ENCODE measurements at places on chromosomes 7 and 10. TPM values are rescaled to one million over a fixed set of nuclear protein-coding genes. Genes with fewer than 3 reads are reported as not detected.

RGR gene
- not detected for total RNA-seq

AOC1 gene
- total RNA-seq: not detected

DNA sequence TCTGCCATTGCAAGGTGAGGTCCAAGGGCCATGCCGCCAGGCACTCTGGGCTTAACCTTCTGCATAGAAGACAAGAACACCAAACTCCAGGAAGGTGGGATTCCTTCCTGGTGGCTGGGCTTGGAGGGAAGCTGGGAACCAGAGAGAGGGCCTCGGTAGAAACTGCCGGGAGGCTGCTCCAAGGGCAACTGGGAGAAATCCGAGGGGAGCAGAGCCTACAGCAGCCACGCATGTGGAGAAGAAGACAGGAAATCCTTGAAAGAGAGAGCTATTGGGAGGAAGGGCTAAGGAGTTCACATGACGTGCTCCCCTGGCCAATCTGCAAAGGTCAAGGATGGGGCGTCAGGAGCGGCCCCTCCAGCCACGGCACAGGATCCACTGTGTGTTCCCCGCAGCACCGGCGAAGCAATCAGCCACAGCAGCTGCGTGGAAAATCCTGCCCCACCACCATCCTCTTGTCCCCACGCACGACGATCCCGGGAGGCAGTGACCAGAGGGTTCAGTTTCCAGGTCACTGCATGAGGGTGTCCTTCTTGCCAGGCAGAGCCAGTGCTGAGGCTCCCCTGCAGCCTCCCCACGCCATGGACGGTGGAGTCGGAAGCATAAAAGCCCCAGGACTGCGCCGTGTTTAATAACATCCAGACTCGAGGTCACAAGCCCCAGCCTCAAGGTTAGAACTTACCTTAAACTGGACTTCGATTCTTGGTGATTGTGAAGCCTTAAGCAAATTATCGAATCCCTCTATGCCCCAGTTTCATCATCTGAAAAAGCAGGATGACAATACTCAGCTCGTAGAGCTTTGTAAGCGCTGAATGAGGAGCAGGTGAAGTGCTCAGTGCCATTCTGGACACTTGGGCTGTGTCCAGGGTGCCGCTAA lies 8.6 kb upstream of the PPP2R2D start:
- DNase-seq: no peak

CYP26C1 gene
- 0.08 TPM for total RNA-seq

TBRG4 gene
- 79.7 TPM for total RNA-seq

DNA sequence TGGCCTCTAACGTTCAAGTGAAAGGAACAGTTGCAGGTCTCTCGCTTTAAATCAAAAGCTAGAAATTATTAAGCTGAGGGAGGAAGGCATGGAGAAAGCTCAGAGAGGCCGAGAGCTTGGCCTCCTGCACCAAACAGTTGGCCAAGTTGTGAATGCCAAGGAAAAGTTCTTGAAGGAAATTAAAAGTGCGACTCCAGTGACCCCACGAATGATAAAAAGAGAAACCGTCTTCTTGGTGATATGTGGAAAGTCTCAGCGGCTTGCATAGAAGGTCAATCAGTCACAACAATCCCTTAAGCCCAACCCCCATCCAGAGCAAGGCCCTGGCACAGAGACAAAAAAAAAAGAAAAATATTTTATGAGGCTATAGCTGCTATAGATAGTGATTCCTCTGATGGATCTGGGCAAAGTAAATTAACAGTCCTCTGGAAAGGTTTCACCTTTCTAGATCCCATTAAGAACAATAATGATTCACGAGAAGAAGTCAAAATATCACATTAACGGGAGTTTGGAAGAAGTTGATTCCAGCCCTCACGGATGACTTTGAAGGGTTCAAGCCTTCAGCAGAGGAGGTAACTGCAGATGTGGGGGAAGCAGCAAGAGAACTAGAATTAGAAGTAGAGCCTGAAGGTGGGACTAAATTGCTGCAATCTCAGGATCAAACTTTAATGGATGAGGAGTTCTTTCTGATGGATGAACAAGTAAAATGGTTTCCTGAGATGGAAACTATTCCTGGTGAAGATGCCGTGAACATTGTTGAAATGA lies 42.5 kb upstream of the INPP5A start:
- no peak for DNase-seq

MUC3A gene
- total RNA-seq: not detected

GRCh38 chr10:7622969-7623368 lies 43.8 kb downstream of the ITIH5 start:
- no peak for DNase-seq

- DNase-seq: no peak
Measured at GRCh38 chr7:146216396-146217041, 99.9 kb downstream of the CNTNAP2 start.

HOGA1 gene
- total RNA-seq: not detected

MAT1A gene
- total RNA-seq: not detected

ADRB1 gene
- 1.4 TPM for total RNA-seq

DNA sequence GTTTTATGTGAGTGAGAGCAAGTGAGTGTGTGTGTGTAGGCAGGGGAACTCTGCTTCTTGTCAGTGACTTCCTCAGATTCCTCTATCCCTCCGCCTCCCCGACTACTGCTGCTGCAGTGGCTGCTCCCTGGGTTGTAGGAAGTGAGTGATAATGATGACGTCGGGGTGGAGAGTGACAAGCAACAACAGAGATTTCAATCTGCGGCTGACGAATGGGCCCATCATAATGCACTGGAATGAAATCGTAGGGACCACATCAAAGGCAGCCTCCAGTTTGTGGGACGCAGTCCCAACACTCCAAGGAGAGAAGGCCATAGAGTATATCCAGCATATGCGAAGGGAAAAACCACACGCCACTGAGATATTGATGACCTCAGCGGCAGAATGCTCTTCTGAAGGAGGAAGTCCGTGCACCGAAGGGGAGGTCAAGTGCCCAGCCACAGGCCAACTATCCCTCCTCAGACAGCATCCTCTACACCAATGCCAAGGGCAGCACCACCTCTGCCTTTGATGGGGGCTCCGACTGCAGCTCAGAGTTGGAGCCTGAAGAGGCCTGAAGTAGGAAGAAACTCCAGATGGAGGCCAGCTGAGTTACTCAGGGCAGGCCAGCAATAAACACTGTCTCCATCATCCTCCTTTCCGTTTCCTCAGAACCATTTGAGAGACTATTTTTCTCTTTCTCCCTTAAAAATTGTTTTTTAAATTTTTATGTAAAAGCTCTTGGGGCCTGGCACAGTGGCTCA lies 11.3 kb upstream of the STMP1 start:
- DNase-seq: no peak

DNA sequence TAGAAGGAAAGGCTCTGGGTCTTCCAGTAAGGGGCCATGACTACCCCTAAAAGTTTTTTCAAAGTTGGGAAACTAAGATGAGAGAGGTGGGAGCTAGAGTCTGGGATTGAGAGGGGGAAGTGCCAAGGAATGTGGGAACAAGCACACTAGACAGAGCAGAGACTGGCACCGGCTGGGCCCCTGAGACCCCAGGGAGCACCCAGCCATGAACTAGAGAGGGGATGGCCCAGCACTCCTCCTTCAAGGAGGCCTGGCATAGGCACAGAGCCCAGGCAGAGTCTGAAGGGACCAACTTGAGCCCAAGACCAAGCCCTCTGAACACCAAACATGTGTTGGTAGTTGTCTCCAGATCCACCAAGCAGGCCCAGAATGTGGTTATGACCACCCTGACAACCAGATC lies 119.0 kb downstream of the GRID1 start:
- DNase-seq: no peak

GRCh38 chr10:79082631-79083596 lies 14.1 kb downstream of the ZMIZ1 start:
- no peak for DNase-seq

DNA sequence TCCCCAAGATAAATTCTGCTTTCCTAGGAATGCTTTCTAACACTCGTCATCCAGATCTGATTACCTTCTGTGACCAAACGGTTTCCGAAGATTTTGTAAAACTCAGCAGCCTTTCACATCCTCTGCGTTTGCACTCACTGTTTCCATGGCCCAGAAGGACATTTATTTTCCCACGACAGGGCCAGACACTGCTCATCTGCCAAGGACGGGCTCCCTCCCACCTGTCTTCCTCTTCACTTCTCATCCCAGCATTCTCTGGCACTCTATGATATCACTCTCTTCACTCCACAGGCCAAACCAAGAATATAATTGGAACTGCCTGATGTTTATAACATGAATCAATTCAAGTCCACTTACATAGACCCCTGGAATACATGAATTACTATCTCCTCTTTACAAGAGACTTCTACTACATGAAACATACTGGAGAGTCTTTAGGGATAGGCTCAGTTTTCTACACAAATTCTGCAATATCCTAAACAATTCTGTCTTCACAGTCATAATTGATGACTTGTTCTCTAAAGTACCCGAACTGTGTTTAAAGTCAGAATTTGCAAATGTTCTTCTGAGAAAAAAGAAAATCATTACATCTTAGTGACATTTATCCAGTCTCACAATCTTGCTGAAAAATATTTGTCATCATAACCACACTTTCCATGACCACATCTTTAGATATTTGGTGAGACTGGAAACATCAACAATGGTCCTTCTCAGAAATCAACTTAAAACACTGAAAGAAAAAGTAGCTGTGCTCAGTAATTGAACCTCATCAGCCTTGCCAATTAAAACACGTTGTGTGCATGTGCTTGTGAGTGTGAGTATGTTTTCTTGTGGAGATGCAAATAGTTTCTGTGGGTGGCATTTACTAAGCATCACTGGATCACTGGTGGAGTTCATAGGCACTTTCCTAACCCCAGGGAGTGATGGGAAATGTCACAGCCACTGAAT lies 79.5 kb upstream of the PRSS58 start:
- DNase-seq: no peak

DNA sequence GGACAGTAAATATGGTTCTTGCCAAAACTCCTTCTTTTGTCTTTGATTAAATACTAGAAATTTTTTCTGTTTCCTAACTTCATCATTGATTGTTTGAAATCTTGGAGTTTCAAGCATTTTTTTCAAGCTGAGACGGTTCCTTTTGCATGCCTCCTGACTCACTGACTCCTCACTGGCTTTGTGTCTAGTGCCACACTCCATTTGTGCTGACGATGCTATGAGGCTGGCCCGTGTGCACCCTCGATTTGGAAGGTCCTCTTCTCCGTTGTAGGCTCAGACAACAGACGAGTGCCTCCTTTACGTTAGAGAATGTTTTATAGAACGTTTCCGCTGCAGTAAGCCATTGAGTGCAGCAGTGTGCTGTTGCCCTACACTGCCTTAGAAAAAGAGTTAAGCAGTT lies 10.8 kb upstream of the CSGALNACT2 start:
- no peak for DNase-seq

- no peak for DNase-seq
Measured at GRCh38 chr10:124049484-124049883, 43.9 kb downstream of the CHST15 start.

WNT2 gene
- total RNA-seq: not detected

CLRN3 gene
- not detected for total RNA-seq

GRCh38 chr10:60496181-60496580 lies 106.5 kb upstream of the ANK3 start:
- no peak for DNase-seq

GRCh38 chr10:63665670-63666134 lies 144.5 kb downstream of the REEP3 start:
- no peak for DNase-seq

WEE2 gene
- 0.22 TPM for total RNA-seq

DNA sequence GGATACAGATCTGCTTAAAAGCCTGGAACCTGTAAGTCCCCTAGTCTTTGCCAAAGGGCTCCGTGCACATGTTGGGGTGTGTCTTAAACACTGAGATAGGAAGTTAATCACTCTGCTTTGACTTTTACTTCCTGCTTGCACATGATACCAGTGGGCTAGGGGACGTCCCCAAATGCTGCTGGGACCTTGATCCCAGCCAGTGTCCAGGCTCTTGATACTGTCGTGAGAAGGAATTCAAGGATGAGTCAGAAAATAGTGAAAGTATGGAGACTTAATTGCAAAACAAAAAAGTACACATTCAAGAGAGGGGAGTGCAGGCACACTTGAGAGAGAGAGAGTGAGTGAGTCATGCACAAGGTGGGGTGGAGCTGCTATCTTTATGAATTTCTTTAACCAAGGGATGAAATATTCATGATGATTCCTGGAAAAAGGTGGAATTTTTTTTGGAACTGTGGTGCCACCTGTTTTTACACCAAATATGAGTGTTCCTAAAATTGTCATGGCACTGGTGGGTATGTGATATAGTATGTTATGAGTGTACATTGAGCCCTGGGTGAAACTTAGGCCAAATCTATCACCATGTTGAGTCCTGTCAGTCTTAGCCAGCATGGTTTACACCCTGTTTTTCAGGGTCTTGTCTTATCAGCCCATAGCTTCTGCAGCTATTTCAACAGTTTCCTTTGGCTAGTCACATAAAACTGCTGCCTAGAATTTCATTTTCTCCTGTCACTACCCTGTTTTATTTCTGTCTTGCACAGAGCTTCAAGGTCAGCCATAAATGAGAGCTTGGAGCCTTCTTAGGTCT lies 88.3 kb upstream of the CYP26C1 start:
- no peak for DNase-seq

GRCh38 chr10:105391670-105392351 lies 750.7 kb downstream of the SORCS3 start:
- DNase-seq: no peak

DNA sequence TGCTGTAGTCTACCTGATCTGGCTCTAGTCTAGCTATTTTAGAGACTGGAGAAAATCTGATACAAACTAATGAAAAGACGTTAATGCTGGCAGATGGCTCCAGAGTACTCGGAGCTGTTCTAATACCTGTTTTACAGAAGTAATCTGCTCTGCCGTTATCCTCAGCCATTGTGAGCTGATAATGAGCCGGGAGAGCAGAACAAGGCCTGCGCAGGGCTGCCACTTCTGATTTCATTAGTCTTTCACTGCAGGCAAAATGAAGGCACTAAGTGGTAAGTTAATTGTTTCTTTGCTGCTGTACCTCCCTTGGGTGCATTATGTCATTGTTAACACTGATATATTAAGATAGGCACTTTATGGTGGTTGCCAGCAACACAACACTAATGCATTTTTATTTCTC lies 456.4 kb upstream of the PFKP start:
- DNase-seq: no peak

DNA sequence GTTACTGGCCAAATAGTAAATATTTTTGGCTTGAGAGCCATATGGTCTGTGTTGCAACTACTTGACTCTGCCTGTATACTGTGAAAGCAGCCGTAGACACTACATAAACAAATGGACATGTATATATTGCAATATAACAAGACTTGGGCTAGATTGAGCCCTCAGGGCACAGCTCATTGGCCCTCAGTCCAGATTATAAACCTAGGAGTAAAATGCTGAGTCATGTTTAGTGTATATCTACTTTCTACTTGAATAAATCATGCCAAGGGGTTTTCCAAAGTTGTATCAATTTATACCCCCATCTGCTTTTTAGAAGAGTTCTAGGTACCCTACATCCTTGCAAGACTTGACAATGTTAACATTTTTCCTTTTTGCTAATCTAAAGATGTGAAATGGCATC lies 27.4 kb upstream of the POU6F2 start:
- no peak for DNase-seq

BAG3 gene
- total RNA-seq: 20.6 TPM

BAIAP2L1 gene
- 0.43 TPM for total RNA-seq

DNA sequence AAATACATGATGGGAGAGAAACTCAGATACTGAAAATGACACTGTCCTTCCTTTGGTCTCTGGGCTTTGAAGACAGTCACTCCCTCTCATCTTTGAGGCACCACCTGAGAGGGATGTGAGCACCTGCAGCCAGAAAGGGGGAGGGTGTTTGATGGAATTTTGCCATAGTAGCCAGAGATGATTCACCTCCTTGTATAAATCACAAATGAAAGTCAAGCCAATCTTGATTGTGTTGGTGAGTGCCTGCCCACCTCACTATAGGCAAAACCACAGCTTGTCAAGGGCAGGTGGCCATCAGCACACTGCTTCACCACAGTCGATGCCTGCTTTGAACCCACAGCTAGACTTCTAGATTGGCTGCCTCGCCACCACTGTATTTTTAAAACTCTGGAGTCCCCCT lies 48.2 kb downstream of the PON1 start:
- no peak for DNase-seq

PLXDC2 gene
- 0.22 TPM for total RNA-seq
